GM19239 (cell line): ENCODE measurements at places on chromosomes 7 and 10.

DNA sequence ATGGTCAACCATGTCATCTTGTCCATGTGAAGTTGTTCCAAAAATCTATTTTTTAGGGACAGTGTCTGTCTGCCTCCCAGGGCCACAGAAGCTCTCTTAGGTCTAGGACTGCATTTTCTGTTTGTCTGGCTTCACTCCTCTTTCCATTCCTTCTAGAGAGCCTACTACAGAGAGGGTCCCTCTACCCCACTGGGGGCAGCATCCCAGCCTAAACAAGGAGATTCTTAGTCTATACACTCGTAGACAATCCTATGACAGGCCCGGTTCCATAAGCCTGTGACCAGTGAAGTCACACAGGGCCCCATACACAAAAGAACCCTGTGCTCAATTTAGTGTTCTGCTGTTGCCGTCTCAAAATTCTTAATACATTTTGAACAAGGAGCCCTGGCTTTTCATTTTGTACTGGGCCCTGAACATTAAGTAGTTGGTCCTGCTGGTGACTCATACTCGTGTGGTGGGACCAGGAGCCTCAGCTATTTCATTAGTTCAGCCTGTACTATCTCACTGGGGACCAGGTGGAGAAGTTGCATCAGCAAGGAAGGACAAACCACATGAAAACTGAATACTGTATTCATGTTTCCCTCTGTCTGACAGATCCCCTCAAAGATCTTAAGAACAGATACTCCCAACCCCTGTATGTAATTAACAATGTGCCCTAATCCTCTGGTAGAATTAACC lies 23.5 kb upstream of the FAM180A start:
- no peak for DNase-seq

- DNase-seq = no peak
These were observed 24.1 kb downstream of the PRF1 start for GRCh38 chr10:70578371-70578947.

DNA sequence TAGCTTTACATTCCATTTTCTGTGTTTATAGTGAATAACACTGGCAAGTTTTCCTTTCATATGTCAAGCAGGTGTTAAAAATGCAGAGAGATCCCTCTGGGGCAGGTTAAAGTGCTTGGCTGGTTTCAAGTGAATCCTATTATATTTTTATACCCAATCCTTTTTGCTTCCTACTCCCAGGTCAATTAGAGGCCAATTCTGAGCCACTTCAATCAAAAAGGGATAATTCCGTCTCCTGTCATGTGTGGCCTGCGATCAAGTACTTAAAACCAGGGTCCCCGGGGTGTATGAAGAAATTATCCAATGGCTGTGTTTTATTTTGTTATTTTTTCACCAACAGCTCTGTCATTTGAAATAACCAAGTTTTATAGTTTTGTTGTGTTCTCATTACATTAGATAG lies 313.2 kb downstream of the PRPF18 start:
- DNase-seq = no peak

GRCh38 chr7:110065121-110065520 lies 1025.8 kb upstream of the LRRN3 start:
- DNase-seq = no peak

DNA sequence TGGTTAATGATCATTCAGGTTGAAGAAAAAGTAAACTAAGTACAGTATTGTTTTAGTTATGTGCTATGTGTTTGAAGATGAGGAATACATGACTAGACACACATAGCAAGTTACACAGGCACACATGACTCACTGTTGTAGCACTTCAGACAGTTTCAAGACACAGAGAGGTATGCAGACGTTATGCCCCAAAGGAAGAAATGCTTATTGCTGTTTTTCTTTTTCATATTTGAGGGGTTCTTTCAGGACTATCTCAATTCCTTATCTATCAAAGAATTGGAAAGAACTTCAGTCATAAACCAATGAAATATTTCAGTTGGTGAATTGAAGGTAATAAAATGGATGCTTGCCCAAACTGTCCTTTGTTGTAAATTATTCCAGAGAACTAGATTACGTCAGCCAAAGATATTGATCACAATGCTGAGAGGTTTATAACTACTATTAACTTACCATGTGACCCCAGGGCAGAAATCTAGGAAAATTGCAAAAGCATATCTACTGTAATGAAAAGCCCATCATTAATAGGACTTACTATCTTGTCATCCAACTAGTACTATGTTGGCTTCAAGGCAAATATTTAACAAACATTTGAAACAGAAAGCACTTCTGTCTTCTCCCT lies 61.2 kb upstream of the CAPZA2 start:
- DNase-seq = no peak

DNA sequence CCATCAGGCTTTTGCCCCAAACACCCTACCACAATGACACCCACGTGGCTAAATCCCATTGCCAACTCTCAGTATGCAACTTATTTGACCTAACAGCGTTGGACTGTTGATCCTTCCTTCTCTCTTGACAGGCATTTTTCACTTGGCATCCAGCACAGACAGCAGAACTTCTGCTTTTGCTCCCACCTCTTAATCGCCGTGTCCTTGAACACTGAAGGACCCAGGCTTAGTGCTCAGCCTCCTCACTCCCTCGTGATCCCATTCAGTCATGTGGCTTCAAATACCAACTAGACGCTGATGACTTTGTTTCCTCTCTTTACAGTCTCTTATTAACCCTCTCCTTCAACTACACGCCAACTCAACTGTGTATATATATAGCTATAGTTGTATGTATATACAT lies 25.0 kb downstream of the ZFAND2A start:
- no peak for DNase-seq
